Spleen (tissue), 13 donors: ENCODE measurements at places on chromosomes 2 and 18. TPM values are rescaled to one million over a fixed set of nuclear protein-coding genes. Genes with fewer than 3 reads are reported as not detected.

Gene HOXD4
- total RNA-seq: 7.1 TPM

Gene LHCGR
- total RNA-seq: not detected

Gene MOGAT1
- not detected for total RNA-seq

Gene GPC1
- 18.6 TPM for total RNA-seq

Gene ANKRD23
- total RNA-seq: 16.4 TPM

Gene RAPGEF4
- total RNA-seq: 2.0 TPM

Gene SULT1C4
- total RNA-seq: 0.54 TPM

Gene PID1
- total RNA-seq: 11.8 TPM

Gene SCN7A
- total RNA-seq: 1.1 TPM

Gene IL18RAP
- 34.9 TPM for total RNA-seq

Gene GALNT5
- 0.13 TPM for total RNA-seq

Gene HSBP1L1
- 25.4 TPM for total RNA-seq

Gene SLC20A1
- 72.9 TPM for total RNA-seq

Gene TRIM43
- not detected for total RNA-seq

Gene REG3A
- 3.2 TPM for total RNA-seq

Gene MC5R
- total RNA-seq: not detected

Gene ALK
- not detected for total RNA-seq

Gene SPC25
- 1.6 TPM for total RNA-seq

Gene GTF2A1L
- total RNA-seq: 1.3 TPM

Gene RUFY4
- total RNA-seq: 4.5 TPM

Gene EIPR1
- 16.1 TPM for total RNA-seq

Gene CXCR2
- 24.4 TPM for total RNA-seq

Gene TDRD15
- total RNA-seq: 0.70 TPM

Gene SPDYA
- total RNA-seq: 0.60 TPM

Gene PDE1A
- 2.1 TPM for total RNA-seq

Gene LRATD1
- total RNA-seq: 0.70 TPM

Gene M1AP
- total RNA-seq: 0.43 TPM

Gene CFAP53
- total RNA-seq: 0.25 TPM

Gene C18orf63
- total RNA-seq: not detected

Gene DPP4
- 28.6 TPM for total RNA-seq

Gene PTPRN
- not detected for total RNA-seq

Gene PHOSPHO2
- total RNA-seq: 4.7 TPM

Gene C1QL2
- total RNA-seq: not detected

Gene GBX2
- not detected for total RNA-seq

Gene TEX44
- total RNA-seq: not detected

Gene SERPINB8
- total RNA-seq: 14.0 TPM

Gene PROM2
- 4.9 TPM for total RNA-seq

Gene STARD6
- total RNA-seq: not detected

Gene FAM237A
- total RNA-seq: not detected

Gene CCDC74B
- total RNA-seq: 0.27 TPM

Gene CDC42EP3
- total RNA-seq: 42.0 TPM

Gene TEKT4
- not detected for total RNA-seq

Gene OTOS
- not detected for total RNA-seq

Gene HDHD2
- total RNA-seq: 34.5 TPM

Gene RBM44
- 1.5 TPM for total RNA-seq

Gene NIF3L1
- total RNA-seq: 21.9 TPM

Gene RSAD2
- total RNA-seq: 18.6 TPM

Gene DES
- total RNA-seq: 18.1 TPM

Gene CROCC2
- total RNA-seq: 0.39 TPM

Gene COL4A4
- 4.6 TPM for total RNA-seq

Gene SERPINB12
- total RNA-seq: not detected

Gene UPP2
- not detected for total RNA-seq
